ENCODE measurements at places on chromosomes 12 and 14.
A peak's percentile ranks its signal among the peaks of the same experiment; 100 is the strongest.

DNA sequence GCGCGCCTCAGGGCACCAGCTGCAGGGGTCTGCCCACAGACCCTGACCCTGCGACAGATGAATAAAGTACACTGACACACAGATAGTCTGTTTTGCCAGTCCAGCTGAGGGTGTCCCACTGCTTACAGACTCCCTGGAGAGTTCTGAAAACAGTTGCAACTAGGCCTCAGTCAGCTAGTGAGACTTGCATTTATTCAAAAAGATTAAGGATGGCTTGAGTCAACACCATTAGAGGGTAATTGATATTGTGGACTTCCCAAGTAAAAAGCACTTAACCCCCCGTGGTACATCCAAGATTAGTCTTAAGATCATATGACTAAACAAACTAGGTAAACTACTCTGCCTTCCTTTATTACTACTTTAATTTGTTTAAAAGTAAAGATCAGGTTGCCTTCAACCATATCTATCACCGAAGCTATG is 11.1 kb upstream of the PSEN1 start:
- no peak for DNase-seq

- no peak for DNase-seq
These were observed 105.2 kb downstream of the ZFC3H1 start for GRCh38 chr12:71558445-71558844.

GRCh38 chr14:36556811-36557433 is 25.5 kb downstream of the NKX2-8 start:
- DNase-seq: no peak

- DNase-seq: no peak
These were observed 53.0 kb upstream of the KITLG start for GRCh38 chr12:88633312-88633711.

DNA sequence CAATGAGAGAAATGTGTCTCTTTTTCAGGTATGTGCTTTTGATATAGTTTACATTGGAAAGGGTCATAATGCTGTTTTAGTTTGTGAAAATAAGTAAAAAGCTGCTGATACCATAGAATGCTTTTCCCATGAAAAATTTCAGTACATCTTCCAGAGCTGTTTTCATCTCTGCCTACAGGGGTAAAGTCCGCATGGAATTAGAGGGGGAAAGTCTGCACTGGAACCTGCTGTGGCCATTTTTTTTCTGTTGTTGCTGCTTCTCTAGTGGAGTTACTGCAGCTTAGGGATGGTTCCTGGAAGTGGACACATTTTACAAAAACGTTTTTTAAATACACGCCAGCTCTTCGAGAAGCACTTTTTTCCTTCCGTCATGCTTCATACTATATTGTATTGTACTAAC is 81.3 kb downstream of the VEZT start:
- DNase-seq: no peak

GRCh38 chr12:16608946-16609539 is 3.1 kb upstream of the LMO3 start:
- DNase-seq: no peak

DNA sequence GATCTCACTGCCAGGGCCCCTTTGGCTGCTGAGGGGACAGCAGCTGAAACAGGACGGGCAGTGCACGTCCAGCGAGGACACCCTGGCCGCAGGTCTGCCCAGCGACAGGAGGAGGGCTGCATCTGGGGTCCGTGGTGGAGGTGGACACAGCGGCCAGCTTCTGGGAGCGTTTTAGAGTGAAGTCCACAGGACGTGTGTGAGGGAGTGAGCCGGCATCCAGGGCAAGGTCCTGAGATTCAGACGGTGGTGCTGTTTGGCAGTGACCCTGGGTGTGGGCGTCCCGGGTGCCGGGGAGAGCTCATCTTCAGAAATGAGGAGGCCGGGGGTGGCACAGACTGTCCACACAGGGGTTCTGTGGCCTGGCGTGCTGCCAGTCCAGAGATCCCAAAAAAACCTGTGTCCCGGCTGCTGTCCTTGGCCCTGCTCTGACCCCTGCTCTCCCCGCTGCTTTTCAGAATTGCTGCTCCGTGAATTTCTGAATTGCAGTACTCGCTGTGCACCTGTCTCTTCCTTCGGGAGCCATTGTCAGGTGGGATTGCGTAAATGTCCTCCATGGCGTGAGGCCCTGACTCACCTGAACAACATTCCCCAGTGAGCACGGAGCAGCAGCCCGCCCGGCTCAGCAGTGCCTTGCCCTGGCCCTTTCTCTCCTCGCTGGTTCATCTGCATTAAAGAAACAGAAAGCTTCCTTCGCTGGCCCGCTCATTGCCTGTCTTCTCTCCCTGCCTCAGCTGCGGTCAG is 183.5 kb upstream of the C14orf180 start:
- DNase-seq: peak; percentile 34

DNA sequence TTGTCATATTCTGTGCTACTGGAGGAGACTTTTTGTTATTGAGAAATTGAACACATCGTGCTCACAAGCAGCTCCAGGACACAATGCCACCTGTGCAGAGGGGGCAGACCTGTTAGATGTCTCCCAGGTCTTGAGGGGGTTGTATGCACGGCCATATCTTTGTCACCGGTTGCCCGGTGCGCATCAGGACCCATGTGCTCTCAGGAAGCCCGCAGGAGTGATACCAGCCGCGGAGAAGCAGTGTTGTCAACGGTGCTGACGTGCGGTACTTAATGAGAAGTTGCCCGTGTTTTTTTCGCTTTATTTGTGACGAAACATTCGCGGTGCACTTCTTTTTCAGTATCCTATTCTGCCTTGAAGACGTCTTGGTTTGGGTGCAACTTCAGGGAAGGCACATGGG is 128.2 kb upstream of the RTL1 start:
- no peak for DNase-seq

- no peak for DNase-seq
These were observed 134.2 kb downstream of the SYNE2 start for GRCh38 chr14:63986789-63987533.

DNA sequence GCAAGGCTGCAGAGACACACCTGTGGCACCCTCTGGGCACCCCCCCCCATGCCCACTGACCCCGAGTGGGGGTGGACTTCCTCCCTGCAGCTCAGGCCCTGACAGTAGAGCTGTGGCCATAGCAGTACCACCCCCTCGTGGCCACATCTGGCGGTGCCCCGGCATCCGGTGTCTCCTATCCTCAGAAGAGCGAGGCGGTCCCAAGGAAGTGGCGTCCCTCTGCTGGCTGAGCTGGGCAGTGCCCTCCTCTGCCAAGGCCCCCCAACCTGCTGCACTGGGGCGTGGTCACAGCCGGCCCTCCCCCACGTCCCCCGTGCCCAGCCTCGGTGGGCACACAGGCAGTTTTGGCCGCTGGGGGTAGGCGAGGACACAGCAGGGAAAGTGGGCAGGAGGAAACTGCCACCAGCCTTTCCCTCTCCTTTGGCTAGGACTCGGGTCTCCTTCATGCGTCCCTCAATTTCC is 6.0 kb upstream of the SLC6A12 start:
- peak; percentile 97 for DNase-seq

GRCh38 chr14:67982711-67983608 is 163.4 kb downstream of the RAD51B start:
- no peak for DNase-seq

GRCh38 chr14:72680853-72681640 is 212.9 kb downstream of the DPF3 start:
- no peak for DNase-seq

DNA sequence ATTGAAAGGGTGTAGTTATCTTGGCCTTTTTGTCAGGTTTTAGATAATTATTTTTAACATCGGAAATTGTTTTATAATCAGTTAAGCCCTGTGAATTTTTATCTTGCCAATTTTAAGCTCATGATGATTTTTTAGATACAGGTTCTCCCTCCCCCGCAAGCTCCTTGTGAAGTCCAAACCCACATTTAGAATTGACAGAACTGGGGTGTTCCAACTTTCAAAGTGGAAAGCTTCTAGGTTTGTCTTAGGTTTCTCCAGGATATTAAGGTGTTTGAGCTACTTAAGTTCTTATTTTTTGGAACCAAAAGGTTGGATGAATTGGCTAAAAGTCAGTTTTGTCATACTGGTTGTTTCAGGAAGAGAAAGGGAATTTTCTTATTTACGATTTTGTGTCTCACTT is 49.1 kb downstream of the ATP2A2 start:
- no peak for DNase-seq

- no peak for DNase-seq
These were observed 29.4 kb downstream of the SSH1 start for GRCh38 chr12:108827941-108828340.

DNA sequence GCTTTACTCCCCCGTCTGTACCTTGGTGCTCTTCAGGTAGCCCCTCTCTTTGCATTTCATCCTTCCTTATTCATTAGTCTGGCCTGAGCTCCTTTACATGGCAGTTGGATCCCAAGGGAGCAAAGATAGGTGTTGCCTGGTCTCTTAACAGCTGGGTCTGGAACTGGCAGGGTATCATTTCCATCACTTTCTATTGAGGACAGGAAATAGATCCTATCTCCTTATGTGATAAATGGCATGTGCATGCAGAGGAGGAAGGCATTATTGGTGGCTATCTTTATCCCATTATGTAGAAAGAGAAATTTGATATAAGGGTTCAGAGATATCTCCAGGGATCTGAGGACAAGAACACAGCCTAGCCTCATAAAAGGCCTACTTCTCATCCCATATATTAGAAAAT is 54.6 kb upstream of the OAS1 start:
- no peak for DNase-seq

GRCh38 chr12:77723308-77723707 is 107.4 kb upstream of the NAV3 start:
- DNase-seq: no peak

DNA sequence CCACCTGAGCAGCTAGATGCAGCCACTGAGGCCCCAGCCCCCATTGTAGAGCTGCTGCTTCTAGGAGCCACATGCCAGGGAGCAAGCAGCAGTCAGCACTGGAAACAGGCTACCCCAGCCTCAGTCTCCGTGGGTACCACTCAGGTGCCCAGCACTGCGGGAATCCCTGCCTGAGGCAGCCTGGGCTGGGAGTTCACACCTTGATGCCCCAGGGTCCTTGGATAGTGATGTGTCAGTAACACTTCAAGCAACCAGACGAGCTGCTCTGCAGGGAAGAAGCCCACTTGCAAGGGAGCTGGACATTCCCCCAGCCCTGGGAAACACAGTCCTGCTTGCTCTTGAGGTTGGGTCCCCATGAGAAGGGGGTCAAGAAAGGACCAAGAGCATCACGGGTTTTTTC is 90.7 kb downstream of the ZFP36L1 start:
- DNase-seq: no peak

DNA sequence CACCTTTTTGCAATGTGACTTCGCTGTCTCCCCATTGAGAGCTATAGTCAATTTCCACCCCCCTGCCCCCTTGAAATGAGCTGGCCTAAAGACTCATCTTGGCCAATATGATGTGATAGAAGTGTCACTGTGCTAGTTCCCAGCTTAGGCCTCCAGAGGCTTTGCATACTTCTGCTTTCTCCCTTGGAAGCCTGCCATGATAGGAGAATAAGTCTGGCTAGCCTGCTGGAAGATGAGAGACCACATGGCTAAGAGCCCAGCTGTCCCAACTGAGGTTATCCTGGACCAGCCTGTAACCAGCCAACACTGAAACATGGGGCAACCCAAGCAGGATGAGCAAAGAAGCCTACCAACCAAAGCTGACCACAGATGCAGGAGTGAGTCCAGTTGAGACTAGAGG is 196.9 kb downstream of the GRIN2B start:
- no peak for DNase-seq

DNA sequence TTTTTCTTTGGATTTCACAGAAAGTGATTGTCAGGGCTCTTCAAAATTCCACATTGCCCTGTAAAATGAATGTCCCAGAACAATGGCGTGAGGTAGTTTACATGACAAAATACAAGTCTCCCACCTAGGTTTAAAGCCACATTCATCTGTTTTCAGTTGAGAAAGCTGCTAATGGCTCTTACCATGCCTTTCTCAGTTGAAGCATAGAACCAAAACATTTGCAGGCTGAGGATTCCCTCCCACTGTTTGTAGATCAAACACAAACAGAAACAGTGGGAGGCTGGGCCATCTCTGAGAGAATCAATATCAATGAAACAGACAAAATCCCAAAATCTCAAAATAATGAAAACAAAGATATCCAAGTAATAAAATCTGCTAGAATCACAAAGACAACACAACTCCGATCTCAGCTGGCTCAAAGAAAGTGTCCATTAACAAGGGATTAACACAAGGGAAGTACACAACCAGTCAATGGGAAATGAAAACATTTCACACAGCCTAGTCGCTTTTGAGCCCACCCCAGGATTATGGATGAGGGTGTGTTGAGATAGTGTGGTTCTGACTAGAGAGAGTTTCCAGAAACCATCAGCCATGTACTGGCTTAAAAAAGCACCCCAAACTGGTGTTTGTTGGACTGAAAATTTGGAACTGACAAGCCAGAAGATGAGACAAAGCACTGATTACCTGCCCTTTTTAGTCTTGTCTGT is 54.5 kb upstream of the TMEM260 start:
- DNase-seq: no peak

- no peak for DNase-seq
These were observed 2.7 kb downstream of the MED6 start for GRCh38 chr14:70597731-70598130.

- DNase-seq: no peak
These were observed 12.5 kb upstream of the IRF2BPL start for GRCh38 chr14:77040741-77041653.

GRCh38 chr12:38587594-38587993 is 271.0 kb downstream of the ALG10B start:
- no peak for DNase-seq

DNA sequence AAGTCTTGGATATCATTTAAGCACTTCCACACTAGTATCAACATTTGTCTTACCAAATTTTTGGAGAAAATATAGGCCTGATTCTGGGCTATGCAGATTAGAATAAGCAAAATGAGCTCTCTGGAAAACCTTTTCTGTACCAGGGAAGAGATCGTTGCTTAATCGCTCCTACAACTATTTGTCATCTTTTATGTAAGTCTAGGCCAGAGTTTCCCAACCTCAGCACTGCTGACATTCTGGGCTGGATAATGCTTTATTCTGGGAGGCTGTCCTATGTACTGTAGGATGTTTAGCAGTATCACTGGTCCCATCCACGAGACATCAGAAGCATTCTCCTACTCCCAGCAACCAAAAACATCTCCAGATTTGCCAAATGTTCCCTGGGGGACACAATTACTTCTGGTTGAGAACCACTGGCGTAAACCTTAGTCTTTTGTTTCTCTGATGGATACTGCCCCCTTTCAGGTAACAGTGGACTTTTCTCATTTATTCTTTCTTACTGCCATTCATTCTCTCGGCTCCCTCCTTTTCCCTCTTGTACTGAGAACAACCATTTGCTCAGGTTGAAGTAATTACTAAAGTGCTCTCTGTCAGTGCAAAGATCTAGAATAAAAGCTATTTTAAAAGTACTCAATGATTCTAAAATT is 316.9 kb upstream of the E2F7 start:
- no peak for DNase-seq

All from ecto neural progenitor cell (in vitro differentiated cells).